ENCODE measurements at places on chromosomes 7 and 10. TPM values are rescaled to one million over a fixed set of nuclear protein-coding genes. Genes with fewer than 3 reads are reported as not detected.

- DNase-seq = no peak
Measured at GRCh38 chr10:53765311-53765710, 992.7 kb upstream of the MBL2 start.

GRCh38 chr7:2157473-2158279, 75.1 kb downstream of the MAD1L1 start:
- DNase-seq = no peak

DNA sequence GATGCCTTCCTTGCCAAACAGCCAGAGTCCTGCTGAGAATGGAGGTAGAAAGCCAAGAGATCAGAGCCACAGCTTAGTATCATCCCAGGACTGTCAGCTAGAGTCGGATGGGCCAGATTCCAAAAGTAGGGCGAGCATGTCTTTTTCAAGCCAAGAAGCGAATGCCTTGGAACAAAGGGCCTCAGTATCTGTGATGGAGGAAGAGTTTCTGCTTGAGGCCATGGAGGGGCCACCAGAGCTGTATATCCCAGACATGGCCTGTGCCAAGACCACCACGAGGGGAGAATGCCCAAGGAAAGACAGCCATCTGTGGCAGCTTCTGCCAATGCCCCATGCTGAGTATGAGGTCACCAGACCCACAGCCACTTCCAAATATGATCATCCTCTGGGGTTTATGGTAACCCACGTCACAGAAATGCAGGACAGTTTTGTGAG, 44.3 kb upstream of the PPP1R17 start:
- no peak for DNase-seq

- DNase-seq = no peak
Measured at GRCh38 chr10:100081075-100082001, at the start of gene CPN1. Gene CPN1 (minus strand): TSS chr10:100081869. CDS start chr10:100081625, 244 bp downstream.

GRCh38 chr7:129412501-129412900, 21.7 kb upstream of the STRIP2 start:
- no peak for DNase-seq

Gene ITPRID1
- total RNA-seq = not detected

GRCh38 chr10:14086596-14086995, 244.1 kb downstream of the FRMD4A start:
- DNase-seq = no peak

DNA sequence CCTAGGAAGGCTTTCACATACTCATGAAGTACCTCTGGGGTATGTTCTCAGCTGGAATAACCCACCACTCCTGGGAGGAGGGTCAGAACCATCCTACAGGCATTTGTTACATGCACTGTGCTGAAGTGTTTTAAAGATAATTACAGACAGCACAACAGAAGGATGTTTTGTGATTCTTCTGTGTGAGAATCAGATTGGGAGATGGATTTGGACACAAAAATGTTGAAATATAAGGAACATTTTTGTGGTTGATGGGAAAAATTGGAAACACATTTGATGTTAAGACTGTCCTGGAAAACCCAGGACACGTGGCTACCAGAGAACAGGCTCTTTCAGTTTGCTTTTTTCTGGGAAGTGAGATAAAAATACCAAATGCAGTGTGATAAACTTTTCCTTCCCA, 61.4 kb downstream of the BICC1 start:
- DNase-seq = no peak

GRCh38 chr10:129656642-129657041, 189.6 kb downstream of the MGMT start:
- DNase-seq = no peak

- no peak for DNase-seq
Measured at GRCh38 chr7:90988516-90988915, 275.7 kb upstream of the FZD1 start.

DNA sequence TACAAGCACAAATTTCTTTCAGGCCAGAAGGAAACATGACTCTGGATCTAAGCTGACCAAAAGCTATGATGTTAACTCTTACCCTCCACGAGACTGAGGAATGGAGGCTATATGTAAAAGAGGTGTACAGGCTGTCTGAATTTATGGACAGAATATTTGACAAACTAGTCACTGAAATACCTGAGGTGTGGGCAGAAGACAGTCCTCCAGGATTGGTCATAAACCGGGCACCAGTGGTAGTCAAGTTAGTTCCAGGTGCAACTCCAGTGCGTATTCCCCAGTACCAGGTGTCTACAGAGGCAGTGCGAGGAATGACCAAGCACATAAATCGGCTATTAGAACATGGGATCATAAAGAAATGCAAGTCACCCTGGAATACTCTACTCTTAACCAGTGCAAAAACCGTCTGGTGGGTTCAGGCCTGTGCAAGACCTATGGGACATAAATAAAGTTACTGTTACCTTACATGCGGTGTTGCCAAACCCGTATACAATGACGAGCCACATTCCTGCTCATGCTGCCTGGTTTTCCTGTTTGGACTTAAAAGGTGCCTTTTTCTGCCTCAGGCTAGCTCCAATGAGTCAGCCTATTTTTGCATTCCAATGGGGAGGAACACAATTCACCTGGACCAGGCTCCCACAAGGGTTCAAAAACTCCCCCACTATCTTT, 6.7 kb upstream of the CYREN start:
- DNase-seq = no peak

Gene ASZ1
- total RNA-seq = not detected

Gene ELFN1
- total RNA-seq = 6.0 TPM

- no peak for DNase-seq
Measured at GRCh38 chr7:130095812-130096211, 25.5 kb downstream of the KLHDC10 start.

GRCh38 chr10:44030132-44030531, 354.8 kb downstream of the CXCL12 start:
- DNase-seq = no peak

GRCh38 chr7:73973091-73973490, 54.9 kb upstream of the ELN start:
- no peak for DNase-seq

- no peak for DNase-seq
Measured at GRCh38 chr10:72840319-72840718, 53.2 kb upstream of the OIT3 start.

Gene AKR1E2
- 7.2 TPM for total RNA-seq

DNA sequence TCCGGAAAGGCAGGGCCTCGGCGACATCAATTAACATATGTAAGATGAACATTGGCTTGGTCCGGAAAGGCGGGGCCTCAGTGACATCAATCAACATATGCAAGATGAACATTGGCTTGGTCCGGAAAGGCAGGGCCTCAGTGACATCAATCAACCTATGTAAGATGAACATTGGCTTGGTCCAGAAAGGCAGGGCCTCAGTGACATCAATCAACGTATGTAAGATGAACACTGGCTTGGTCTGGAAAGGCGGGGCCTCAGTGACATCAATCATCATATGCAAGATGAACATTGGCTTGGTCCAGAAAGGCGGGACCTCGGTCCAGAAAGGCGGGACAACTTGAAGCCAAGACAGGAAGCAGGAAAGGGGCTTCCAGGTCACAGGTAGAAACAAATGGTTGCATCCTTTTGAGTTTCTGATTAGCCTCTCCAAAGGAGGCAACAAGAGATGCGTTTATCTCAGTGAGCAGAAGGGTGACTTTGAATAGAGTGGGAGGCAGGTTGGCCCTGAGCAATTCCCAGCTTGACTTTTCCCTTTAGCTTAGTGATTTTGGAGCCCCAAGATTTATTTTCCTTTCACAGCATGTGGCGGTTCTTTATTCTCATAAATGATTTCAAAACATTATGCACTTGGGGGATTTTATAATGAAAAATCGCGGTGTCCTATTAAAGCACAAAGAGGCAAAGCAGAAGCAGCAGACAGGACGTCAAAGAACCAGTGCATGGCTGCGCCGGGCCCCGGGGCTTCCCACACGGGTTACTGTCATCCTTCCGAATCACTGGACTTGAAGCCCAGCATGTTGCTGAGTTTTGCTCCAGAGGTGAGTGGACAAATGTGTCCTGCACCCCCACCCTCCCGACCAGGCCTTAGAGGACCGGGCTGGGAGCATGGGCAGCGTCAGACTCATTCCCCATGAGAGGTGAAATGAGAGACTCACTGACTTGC, 43.1 kb upstream of the EN2 start:
- DNase-seq = no peak

DNA sequence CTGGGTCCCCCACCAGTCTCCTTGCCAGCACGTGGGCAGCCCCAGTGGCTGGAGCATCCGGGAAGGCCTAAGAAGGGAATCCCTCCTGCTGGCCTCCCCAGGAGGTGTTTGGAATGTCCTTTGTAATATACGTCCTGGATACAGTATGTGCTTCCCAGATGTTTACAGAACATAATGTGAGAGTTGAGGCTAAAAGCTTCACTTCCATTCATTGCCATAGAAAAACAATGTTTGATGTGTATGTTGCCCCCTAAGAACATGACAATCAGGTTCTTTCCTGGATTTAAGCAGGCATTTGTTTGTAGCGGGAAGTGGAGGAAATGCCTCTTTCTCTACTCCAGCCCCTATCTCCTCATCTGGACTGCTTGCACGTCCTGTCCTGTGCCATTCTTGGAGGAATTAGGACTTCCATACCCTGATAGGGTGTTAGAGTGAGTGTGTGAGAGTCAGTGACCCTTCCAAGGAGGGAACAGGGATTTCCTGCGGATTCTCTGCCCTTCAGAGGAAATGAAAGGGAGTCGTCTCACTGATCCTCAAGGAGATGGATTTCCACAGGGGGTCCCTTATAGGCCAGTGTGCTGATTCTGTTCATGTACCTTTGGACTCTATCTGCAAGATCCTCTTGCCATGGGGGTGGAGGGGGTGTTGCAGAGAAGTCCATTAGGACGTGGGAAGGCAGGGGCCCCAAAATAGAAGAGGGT, 1.2 kb downstream of the IGFBP1 start:
- no peak for DNase-seq

DNA sequence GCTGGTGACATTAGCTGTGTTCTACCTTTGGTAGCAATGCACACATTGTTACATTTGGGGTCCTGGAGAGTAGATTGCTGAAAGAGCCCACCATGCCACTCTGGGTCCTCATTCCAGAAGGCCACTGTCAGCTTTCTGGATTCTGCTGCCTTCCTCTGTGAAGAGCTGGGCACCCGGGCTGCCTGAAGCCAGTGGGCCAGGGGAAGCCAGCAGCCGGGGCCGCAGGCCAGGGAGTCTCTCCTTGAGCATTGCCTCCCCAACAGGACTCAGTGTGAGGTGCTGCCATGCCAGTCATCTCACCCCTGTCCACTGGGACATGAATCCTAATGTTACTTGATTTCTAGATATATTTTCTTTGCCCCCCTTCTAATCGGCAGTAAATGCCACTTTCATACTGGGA, 234.0 kb downstream of the SKAP2 start:
- DNase-seq = no peak

Gene OGDHL
- total RNA-seq = 0.65 TPM

Gene DEPP1
- total RNA-seq = 740 TPM

Gene HOXA6
- total RNA-seq = 3.8 TPM

Gene CPA2
- not detected for total RNA-seq

DNA sequence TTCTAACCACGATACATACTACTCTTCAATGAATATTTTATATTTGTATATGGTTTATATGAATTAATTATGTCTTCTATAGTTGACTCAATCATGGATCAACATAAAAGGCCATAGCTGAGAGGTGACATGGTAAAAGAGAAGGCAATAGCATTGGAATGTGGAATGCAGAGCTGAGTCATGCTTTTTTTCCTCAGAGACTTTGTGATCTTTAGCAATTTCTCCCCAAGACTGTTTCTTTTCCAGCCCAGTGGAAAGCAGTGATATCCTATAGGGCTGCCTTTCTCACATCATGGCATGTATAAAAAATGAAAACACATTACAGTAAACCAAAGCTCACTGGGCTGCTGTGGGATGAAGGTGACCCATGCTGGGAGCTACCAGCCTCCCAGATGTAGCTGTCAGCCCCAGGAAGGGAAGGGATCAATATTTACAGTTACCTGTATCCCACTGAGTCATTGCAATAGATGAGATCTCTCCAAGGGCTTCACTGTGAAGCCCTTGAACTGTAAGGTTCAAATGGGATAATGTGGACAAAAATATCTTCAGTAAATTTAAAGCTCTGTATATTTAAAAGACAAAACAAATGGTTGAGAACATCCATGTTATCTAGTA, 30.2 kb downstream of the SLC39A12 start:
- DNase-seq = no peak

DNA sequence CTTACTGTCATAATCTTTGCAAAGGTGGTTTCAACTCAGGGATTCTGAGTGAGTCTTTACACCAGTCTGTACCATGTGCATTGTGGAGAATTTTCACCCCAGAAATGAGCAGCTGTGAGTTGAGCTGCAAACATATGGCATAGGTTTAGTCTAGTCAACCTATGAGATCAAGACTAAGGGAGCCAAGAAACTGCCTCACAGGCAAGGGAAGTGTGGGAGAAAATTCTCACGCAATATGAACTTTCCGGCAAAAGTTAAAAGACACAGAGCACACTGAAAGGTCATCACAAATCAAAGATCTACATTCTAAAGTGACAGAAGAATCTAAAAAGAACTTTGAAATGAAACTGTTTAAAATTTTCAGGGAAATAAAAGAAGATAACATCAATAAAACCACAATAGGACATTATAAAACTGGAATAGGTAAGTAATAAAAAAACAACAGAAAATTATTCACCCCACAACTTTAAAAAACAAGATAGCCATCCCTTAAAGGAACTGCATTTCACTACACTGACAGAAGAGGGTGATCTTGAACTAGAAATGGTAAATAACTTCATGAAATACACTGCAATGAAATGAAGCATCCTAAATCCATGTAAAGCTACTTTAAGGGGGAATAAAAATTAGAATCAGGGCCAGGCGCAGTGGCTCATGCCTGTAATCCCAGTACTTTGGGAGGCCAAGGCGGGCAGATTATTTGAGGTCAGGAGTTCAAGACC, 63.5 kb downstream of the LGI1 start:
- no peak for DNase-seq

DNA sequence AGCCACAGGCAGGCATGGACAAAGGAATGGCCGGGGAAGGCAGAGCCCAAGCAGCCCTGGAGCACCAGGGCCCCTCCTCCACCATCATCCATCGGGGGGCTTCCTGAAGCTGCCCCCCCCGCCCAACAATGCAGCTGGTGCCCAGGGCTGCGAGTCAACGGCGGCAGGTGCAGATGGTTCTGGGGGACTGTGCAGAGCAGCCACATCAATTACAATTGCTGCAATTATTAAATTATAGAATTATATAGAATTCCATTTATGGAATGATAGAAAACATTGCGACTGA, 28.3 kb downstream of the EBF3 start:
- DNase-seq = no peak

GRCh38 chr7:17903337-17903736, 37.0 kb downstream of the SNX13 start:
- no peak for DNase-seq

DNA sequence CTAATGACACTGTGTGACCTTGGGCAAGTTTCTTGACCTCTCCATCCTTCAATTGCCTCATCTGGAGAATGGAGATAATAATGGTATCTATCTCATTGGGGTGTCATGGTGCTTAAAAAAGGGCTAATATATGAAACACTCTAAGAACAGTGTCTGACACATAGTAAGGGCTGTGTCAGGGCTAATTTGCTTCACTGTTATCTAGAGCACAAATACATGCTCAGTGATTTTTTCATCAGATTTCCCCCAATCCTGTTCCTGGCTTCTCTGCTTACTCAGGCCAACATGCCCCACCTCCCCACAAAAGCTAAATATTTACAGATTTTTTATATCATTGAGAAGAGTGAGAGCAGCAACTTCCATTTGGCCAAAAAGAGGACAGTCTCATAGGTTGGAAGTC, 20.6 kb downstream of the WIPF3 start:
- no peak for DNase-seq
